AML-193 (cell line): ENCODE measurements at places on chromosomes 7 and 10.

GRCh38 chr10:61376908-61377368, 76.2 kb downstream of the TMEM26 start:
- no peak for DNase-seq

- no peak for DNase-seq
Observed at GRCh38 chr7:6375348-6376101, 72.2 kb downstream of the DAGLB start.

DNA sequence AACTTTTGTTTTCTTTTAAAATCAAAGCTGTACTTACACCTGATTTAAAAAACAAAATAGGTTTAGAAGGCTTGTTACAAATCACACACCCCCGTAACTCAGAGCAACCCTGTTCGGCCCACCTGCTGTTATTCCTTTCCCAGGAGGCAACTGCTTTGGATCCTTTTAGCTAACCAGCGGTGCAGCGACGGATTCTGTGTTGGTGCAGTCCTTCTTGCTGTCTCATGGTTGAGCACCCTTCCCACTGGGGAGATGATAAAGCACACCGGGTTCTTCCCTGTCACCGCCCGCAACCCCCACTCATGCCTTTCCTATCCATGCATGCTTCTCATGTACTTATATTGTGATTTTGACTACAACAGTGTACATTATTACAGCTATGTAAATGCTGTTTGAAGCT, 24.8 kb upstream of the MKI67 start:
- DNase-seq: no peak

- DNase-seq: no peak
Observed at GRCh38 chr10:72067463-72068125, 20.8 kb downstream of the SPOCK2 start.

GRCh38 chr10:132145521-132146185, 41.1 kb upstream of the DPYSL4 start:
- DNase-seq: no peak
